ENCODE measurements at places on chromosomes 6 and 20.

- DNase-seq = no peak
Observed at GRCh38 chr6:163337958-163338357, 76.6 kb upstream of the QKI start.

DNA sequence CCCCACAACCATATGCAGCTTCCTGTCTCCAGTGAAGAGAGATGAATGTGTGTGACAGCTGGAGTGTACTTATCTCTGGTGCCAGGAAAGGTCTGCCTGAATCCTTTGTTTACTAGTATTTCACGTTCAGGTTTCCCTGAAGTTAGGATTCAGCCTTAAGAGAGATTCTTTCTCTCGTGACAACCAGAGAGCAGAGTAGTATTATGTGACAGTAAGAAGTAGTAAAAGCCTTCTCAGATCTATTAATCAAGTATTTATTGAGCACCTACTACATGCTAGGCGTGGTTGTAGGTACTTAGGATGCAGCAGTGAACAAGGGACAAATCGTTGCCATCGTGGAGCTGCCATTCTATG is 949 bp downstream of the KIFC1 start:
- no peak for DNase-seq

- DNase-seq = no peak
Observed at GRCh38 chr20:50290112-50290511, 99.5 kb downstream of the CEBPB start.

DNA sequence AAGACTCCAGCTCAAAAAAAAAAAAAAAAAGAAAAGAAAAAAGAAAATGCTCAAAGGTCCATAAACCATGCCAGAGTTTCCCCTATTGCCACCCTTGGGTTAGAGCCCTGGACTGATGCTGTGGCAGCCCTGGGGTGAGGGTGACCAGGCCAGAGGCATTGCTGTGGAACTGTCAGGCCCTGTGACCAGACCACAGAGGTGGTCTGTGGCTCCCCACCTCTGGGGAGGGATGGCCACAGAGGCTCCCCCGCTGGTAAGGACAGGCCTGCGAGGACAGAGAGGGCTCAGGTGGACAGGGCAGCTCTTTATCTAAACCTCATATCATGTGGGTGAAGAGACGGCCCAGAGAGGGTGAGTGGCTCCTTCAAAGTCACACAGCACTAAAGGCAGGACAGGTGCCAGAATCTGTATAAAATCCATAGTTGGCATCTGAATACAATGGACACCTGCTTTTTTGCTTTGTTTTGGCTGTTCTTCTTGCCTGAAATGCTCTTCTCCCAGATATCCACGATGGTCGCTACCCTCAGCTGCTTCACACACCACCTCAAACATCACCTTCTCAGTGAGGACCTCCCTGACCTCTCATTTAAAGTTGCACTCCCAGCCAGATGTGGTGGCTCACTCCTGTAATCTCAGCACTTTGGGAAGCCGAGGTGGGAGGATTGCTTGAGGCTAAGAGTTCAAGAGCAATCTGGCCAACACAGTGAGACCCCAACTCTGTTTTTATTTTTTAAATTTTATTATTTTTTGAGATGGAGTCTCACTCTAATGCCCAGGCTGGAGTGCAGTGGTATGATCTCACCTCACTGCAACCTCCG is 22.5 kb upstream of the SPDEF start:
- no peak for DNase-seq

GRCh38 chr6:802701-803100 is 109.8 kb upstream of the EXOC2 start:
- no peak for DNase-seq
